Caco-2 (cell line): ENCODE measurements at places on chromosomes 11 and 22. TPM values are rescaled to one million over a fixed set of nuclear protein-coding genes. Genes with fewer than 3 reads are reported as not detected.

- DNase-seq = no peak
- H3K4me3 ChIP-seq = no peak overlapping the region
- no peaks in the 10 kb centered on the region for H3K27me3 ChIP-seq
- no peaks in the 10 kb centered on the region for H3K4me1 ChIP-seq
- no peak overlapping the region for H3K27ac ChIP-seq
- H3K36me3 ChIP-seq = no peaks in the 10 kb centered on the region
Measured at GRCh38 chr11:130243816-130244215, 70.9 kb downstream of the ZBTB44 start.

GRCh38 chr22:30328466-30329049 is 1.8 kb upstream of the TBC1D10A start:
- H3K4me3 ChIP-seq = no peak overlapping the region
- no peaks in the 10 kb centered on the region for H3K27me3 ChIP-seq
- H3K27ac ChIP-seq = peak overlapping the region; percentile 90
- H3K36me3 ChIP-seq = peaks cover 2% of the 10 kb centered on the region

DNA sequence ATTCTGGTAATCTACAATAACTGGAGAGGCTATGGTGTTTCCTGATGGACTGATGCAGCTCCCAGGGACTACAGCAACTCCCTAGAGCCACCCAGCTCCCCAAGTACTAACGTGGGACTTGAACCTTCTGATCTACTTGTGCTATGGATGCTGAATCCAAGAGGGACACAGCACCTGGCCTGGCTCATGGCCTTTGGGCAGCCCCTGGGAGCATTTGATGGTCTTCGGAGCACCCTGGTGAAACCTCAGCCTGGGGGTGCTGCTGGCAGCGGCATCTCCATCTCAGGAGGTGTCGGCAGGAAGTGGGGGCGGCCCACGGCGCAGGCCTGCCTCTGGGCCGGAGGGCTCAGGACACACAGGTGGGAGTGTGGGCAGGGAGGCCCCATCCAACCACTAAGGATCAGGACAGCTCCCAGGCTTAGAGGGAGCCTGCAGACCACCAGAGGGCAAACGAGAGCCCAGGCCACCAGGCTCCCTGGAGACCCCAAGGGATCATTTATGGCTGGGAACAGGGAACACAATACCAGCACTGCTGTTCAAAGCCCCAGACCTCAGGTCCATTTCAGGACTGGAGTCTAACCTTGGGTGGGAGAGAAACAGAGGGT is 8.7 kb downstream of the EHD1 start:
- H3K27ac ChIP-seq = peak overlapping the region; percentile 90
- peaks cover 67% of the 10 kb centered on the region for H3K4me1 ChIP-seq

DNA sequence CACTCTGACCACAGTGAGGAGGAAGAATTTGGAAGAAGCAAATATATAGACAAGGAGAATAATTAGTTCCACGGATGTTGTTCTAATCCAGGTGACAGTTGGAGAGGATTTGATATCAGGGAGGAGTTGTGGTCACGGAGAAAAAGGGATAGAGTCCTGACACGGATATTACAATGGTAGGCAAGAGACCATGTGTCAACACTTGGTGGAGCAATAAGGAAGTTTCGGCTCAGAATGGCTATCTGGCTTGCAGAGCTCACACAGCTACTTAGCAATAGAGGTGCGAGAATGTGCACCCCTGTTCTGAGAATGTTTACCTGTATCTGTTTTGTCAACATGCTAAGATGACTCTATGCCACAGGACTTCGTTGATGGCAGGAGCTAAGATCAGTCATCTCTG is 10.4 kb upstream of the OR9Q2 start:
- H3K27me3 ChIP-seq = no peaks in the 10 kb centered on the region
- H3K4me3 ChIP-seq = no peak overlapping the region
- peak overlapping the region; percentile 17 for H3K27ac ChIP-seq
- no peaks in the 10 kb centered on the region for H3K36me3 ChIP-seq

Gene SLC25A18
- total RNA-seq = 0.14 TPM in 1 of 2 replicates, not detected in the other

Gene RIMBP3C
- 0.12 and 0.39 TPM in 2 replicates for total RNA-seq

Gene HTATIP2
- total RNA-seq = 82.1 and 87.9 TPM in 2 replicates

Gene KIRREL3
- not detected in 2 replicates for total RNA-seq

Gene FJX1
- 12.0 and 14.4 TPM in 2 replicates for total RNA-seq

Gene SYT9
- not detected in 2 replicates for total RNA-seq
